ENCODE measurements at places on chromosomes 13 and 19.

GRCh38 chr13:64041296-64041695 is 2625.6 kb upstream of the PCDH20 start:
- DNase-seq = no peak

GRCh38 chr19:33195645-33196347 is 1.7 kb downstream of the LRP3 start:
- DNase-seq = no peak

DNA sequence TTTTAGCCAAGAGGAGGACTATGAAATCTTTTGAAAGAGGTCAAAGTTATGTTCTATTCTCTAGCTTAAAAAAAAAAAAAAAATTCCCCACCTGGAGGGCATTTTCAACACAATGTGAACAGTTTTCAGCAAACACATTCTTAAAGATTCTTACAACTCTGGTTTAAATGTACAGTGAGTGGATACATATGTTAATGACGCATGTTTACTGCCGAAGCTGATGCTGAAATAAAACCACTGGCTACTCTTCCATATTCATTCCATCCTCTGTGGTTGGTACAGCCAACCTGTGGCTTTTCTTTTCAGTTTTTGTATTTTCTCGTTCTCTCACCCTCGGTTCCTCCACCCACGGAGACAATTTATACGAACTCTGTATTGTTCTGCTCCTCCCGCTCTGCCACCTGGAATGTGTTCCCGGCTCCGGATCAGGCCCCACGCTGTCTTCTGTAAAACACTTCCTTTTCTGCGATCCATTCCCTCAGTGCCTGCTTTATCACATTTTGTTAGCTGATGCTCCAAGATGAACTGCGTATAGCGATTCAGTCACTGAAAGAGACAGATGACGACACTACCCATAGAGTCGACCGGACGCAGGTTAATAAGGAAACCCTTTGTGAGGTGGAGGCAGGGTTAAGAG is 466.4 kb upstream of the ARGLU1 start:
- peak; percentile 46 for DNase-seq

GRCh38 chr13:66655847-66656454 is 574.2 kb downstream of the PCDH9 start:
- no peak for DNase-seq

DNA sequence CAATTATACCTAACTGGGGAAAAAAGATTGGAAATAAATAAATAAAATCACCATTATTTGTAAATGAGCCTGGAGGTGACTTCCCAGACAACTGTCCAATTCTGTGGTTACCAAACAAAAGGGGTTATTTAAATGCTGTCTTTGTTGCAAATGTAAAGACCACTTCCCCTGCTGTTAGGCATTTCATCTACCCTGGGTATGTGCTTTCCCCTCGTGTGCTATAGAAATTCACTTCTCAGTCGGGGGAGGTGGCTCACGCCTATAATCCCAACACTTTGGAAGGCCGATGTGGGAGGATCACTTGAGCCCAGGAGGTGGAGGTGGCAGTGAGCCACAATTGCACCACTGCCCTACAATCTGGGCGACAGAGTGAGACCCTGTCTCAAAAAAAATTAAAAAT is 101.9 kb upstream of the AKAP11 start:
- no peak for DNase-seq

DNA sequence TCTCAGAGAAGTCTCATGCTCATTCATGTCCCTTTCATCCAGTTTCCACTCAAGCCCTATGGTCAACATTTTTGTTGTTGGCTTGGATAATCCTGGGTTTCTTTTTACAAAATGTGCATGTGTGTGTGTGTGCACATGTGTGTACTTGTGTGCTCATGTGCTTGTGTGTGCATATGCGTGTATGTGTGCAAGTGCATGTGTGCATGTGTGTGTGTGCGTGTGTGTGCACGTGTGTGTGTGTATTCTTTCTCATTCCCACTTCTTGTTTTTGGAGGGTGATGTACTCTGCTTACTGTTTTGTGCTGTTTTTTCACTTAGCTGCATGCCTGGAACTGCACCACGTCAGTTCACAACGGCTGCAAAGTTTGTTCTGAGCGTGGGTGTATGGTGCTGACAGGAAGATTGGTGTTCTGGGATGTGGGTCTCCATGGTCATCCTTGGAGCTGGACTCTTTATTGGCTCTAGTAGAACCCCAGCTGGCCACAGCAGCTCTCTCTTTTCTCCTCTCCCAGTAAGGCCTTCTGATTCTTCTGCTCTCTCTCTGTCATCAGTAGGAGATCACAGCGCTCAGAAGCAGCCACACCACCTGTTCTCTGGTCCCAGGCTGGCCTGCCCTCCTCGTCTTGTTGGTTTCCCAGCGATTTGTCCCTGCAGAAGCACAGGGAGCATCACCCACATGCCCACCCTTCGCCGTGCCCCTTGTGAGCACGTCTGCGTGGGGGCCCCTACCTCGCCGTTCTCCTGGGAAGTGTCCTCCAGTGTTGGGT is 60.8 kb downstream of the SOX1 start:
- DNase-seq = no peak

GRCh38 chr19:19687090-19687489 is 18.5 kb downstream of the ZNF101 start:
- no peak for DNase-seq

GRCh38 chr13:47976325-47976724 is 24.7 kb downstream of the SUCLA2 start:
- DNase-seq = no peak

- no peak for DNase-seq
Measured at GRCh38 chr13:94968040-94968756, 255.9 kb upstream of the SOX21 start.

- peak; percentile 64 for DNase-seq
Measured at GRCh38 chr19:34345947-34346351, 19.0 kb upstream of the GPI start.

DNA sequence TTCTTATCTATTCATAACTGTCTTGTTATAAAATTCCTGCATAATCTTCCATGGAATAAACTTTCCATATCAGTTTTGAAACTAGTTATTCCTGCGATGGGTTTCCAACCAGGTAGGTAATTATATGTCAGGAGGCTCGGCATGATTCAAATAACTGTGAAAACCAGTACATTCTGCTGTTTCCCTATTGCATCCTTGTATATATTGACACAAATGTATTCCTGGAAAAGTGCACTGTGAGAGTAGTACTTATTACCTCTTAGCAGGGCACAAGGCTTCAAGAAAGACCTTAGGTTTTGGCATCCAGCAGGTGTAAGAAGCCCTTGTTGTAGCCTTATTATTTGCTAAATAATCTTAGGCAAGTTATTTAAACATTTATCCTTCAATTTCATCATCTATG is 1131.3 kb upstream of the ATXN8OS start:
- no peak for DNase-seq

DNA sequence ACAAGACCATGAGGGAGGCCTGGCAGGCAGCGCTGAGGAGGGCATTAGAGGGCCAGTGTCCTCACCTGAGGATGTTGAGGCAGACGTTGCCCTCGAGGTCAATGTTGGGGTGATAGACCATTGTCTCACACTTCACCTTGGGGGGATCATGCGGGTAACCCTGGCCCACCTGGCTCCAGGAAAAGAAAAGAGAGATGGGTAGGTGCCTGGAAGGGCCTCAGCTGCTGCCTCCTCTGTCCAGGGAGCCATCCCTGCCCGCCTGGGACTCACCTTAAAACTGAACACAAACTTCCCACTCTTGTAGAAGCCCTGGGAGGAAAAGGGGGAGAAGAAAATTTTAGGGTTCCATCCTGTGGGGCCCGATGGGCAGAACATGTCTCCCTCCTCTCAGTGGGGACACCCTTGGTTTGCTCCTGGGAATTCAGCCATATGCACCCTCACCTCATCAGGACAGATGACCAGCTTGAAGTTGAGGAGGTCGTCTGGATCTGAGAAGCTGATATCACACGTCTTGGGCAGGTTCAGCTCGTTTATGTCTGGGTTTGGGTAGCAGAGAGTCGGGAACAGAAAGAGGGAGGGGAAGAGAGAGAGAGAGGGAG is 1.7 kb downstream of the UBE2M start:
- no peak for DNase-seq

DNA sequence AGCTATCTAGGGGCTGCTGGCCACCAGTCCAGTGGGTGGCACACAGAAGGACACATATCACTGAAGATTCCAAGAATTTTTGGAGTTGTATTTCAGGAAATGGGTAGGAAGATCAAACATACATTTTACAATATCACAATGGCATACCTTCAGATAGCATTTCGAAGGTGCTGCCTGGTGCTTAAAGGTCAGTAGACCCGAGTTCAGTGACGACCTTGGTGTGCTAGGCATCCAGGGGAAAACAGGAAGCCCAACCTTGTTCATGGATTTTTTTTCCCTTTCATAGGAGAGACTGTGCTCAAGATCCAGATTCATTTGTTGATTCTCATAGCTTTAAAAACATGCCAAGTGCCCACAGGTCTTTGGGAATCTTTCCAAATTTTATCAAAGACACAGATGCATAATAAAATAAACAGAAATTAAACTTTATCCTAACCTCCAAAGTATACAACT is 51.0 kb upstream of the RCBTB2 start:
- no peak for DNase-seq

GRCh38 chr13:53336441-53337160 is 308.0 kb downstream of the OLFM4 start:
- no peak for DNase-seq

GRCh38 chr13:49827891-49828290 is 35.4 kb upstream of the KPNA3 start:
- no peak for DNase-seq

GRCh38 chr19:13887018-13887436 is 10.1 kb downstream of the NANOS3 start:
- no peak for DNase-seq

GRCh38 chr13:74816737-74817136 is 665.2 kb downstream of the TBC1D4 start:
- no peak for DNase-seq

- peak; percentile 26 for DNase-seq
Measured at GRCh38 chr19:55528030-55528803, 8.7 kb downstream of the SBK2 start.

DNA sequence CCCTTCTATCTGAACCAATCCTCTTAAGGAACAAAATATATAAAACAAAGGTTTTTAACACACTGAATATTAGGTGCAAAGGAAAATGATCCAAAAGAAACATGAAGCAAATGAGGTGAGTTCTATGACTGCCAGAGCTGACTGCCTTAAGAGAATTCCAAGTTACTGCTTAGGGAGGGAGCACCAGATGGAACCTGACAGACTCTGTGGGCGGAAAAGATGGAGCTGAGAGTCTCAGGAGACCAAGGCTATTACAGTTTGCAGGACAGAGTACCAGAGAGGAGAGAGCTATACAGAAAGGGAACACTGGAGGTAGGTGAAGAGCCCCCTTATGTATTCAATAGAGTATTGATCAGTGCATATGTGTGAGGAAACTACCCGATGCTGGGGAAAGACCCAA is 87.2 kb downstream of the B3GLCT start:
- DNase-seq = no peak

DNA sequence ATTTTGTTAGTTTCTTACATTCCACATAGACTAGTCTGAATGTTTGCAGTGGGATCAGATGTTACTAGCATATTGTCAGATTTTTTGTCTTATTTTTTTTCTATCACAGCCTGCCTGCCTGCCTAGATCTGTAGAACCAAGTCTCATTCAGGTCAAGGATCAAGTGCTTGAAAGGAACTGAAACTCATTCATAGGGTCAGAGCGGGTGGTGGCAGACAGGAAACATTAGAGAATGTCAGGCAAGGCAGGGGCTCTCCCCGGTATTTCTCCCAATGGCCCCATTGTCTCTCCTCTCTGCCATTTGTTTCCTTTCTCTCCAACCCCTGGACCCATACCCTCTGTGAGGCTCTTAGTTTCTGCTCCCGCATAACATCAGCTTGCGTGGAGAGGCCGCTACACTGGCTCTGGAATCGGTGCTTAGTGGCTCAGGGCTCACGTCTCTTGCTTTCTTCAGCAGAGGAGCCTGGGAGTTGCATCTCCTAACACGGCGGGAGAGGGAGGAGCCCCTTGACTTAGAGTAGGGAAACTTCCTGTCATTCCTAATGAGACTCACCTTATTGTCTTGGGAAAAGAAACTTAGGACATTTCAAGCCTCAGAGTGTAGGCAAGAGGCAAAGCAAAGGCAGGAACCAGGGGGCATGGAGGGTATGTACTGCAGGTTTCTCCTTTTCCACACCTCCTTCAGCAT is 35.6 kb upstream of the SPATA13 start:
- DNase-seq = no peak

DNA sequence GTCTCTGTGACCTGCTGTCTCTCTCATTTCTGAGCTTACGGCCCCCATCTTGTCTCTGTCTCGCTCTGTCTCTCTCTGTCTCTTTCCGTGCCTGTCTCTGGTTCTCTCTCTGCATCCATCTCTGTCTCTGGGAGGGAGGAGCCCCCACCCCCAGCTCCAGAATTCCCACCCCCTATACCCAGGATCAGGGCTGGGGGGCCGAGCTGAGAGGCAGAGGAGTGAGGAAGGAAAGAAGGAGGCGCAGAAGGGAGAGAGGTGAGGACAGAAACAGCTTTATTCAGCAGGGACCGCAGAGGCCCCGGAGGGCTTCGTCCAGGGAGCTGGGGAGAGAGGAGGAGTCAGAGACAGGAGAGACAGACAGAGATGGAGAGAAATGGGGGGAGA is 14.0 kb downstream of the JOSD2 start:
- DNase-seq = no peak

DNA sequence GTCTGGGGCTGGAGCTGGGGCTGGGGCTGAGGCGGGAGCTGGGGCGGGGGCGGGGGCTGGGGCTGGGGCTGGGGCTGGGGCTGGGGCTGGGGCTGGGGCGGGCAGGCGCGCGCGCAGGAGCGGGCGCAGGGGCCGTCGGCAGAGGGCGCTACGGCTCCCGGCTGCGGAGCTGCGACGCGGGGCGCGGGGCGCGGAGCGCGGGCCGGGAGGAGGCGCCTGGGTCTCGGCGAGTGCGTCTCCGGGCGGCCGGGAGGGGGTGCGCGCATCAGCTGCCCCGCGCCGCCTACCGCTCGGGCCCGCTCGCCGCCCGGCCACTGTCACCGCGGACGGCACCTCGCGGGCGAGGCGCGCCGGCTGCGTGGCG is 422 bp upstream of the MTUS2 start:
- peak; percentile 44 for DNase-seq

- DNase-seq = no peak
Measured at GRCh38 chr19:39986643-39987042, 10.2 kb upstream of the ZNF546 start.

DNA sequence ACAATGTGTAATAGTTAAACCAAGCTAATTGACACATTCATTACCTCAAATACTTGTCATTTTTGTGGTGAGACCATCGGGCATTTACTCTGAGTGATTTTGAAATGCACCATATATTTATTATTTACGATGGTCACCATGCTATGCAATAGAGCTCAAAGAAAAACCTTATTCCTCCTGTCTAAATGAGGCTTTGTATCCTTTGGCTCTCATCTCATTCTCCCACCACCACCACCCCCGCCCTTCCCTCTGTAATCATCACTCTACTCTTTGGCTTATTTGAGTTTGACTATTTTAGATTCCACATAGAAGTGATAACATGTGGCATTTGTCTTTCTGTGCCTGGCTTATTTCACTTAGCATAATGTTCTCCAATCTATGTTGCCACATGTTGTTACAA is 124.9 kb downstream of the CYSLTR2 start:
- peak; percentile 54 for DNase-seq

GRCh38 chr19:13463296-13463695 is 43.0 kb downstream of the CACNA1A start:
- DNase-seq = peak; percentile 19
